ENCODE measurements at places on chromosomes 2 and 18.

GRCh38 chr18:31773774-31774476, 13.2 kb upstream of the SLC25A52 start:
- DNase-seq = no peak

DNA sequence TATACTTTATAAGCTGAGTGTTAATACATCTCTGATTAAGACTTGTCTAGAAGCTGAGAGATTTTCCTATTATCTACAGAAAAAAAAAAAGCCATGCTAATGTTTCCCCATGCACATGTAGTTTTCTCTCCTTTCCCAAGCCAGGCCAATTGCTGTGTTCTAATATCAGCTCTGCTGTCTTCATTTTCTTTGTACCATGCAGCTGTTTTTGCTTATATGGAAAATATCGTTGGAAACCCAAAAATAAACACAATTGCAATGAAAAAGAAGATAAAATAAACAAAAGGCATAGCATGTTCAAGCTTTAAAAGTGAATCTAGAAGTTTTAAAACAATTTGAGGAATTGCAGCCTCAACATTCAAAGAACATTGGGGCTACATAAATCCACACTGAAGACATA, 817.4 kb upstream of the ACVR2A start:
- DNase-seq = peak; percentile 41

GRCh38 chr2:173929441-173929840, 35.7 kb downstream of the SP3 start:
- no peak for DNase-seq

DNA sequence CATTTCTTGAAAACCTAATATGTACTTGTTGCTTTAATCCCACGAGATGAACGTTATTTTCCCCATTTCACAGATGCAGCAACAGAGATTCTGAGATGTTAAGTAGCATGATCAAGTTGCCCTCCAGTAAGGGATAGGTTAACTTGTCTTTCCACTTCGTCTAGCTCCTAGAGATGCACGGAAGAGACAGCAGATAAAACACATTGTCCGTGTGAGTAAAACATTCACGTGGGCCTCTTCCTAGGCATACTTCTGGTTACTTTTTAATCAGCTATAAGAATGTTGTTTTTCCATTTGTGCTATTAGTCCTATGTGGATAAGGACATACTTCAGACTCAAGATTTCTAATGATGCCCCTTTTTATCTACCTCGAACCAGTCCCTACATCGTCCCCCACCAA, 1.2 kb upstream of the ARHGAP28 start:
- DNase-seq = no peak

GRCh38 chr2:109028277-109028676, 39.3 kb upstream of the EDAR start:
- DNase-seq = no peak

- peak; percentile 35 for DNase-seq
These were observed 11.5 kb upstream of the GMCL1 start for GRCh38 chr2:69817729-69818501.

DNA sequence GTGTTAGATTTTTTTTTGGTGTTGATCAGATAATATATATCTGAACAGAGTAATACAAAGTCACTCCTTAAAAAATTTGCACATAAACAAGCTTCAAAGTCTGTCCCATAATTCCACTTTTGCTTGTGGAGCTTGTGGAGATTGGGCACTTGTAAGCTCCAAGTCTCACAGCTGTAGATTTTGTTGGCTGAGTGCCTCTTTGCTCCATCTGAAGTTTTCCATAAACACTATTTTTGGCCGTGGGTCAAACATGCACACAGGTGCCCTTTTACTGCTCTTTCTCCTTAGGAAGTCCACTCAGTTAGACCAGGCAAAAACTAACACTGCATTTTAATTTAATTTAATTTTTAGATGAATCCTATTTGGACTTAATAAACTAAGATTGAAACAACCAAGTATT, 3.6 kb upstream of the KCNJ13 start:
- no peak for DNase-seq
